ENCODE measurements at places on chromosomes 3 and 15. TPM values are rescaled to one million over a fixed set of nuclear protein-coding genes. Genes with fewer than 3 reads are reported as not detected.
A peak's percentile ranks its signal among the peaks of the same experiment; 100 is the strongest.

DNA sequence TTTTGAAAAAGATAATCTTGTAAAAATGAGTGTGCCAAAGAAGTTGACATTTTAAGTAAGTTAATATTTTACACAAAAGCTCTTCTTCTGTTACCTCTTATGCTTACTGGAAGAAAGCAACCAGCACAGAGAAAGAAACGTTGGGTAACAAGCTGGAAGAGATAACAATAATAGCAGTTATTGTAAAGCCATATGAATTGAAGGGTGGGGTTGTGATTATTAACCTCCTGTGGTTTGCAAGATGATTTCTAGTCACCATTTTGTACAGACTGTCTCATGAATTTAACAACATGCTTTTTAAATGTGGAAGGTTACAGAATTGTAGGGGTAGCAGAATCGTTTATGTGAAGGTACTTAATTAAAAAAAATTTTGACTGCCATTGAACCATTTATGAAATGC, 9.2 kb downstream of the RAP2B start:
- no peak for DNase-seq

- no peak for DNase-seq
Observed at GRCh38 chr15:86837294-86838061, 757.8 kb downstream of the AGBL1 start.

- no peak for DNase-seq
Observed at GRCh38 chr15:69703532-69704187, 251.0 kb downstream of the RPLP1 start.

- DNase-seq: no peak
Observed at GRCh38 chr3:3443482-3443881, 264.0 kb upstream of the CRBN start.

- no peak for DNase-seq
Observed at GRCh38 chr3:55716611-55717225, 229.6 kb upstream of the WNT5A start.

GRCh38 chr3:122964811-122965210, 62.8 kb downstream of the SEMA5B start:
- DNase-seq: no peak

The MEIS2 gene
- total RNA-seq: 21.5 TPM

DNA sequence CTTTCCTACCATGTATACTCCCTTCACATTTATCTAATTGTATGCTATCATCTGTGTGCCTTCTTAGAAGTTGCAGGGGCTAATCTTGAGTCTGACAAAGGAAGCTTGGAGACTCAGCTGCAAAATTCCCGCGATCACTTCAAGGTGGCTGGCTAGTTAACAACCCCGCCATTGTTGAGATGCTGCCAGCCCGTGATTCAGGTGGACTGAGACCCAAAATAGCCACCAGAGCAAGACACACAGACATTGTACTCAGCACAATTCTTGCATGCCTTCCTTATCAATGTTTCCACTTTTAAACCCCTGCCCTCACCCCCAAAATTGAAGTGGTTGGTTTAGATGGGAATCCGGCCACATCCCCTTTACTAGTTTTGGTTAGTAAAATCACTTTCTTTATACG, 225.8 kb upstream of the ZNF717 start:
- no peak for DNase-seq

DNA sequence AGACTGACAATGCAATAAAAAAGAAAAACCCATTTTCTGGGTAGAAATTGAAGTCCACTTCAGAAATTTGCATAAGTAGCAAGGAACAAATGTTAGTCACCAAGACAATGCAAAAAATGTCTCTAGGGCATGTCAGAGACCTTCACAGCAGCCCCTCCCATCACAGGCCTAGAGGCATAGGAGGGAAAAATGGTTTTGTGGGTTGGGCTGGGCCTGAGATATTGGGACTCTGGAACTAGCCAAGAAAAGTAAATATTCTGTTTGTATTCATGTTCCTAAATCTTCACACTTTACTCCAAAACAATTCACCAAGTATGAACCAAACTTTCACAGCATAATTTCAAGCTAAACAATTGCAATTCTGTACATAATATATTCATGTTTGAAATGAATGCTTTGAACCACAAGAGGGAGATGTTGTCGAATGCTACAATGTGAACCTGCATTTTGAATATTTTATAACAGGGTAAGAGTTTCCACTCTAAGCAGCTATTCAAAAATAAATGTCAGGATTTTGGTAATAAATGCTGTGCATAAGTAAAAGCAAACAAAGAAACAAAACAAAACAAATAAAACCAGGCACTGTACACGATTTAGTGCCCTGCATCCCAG, 429.2 kb downstream of the OTOL1 start:
- DNase-seq: no peak

GRCh38 chr3:136294176-136294575, 44.0 kb downstream of the PCCB start:
- no peak for DNase-seq

DNA sequence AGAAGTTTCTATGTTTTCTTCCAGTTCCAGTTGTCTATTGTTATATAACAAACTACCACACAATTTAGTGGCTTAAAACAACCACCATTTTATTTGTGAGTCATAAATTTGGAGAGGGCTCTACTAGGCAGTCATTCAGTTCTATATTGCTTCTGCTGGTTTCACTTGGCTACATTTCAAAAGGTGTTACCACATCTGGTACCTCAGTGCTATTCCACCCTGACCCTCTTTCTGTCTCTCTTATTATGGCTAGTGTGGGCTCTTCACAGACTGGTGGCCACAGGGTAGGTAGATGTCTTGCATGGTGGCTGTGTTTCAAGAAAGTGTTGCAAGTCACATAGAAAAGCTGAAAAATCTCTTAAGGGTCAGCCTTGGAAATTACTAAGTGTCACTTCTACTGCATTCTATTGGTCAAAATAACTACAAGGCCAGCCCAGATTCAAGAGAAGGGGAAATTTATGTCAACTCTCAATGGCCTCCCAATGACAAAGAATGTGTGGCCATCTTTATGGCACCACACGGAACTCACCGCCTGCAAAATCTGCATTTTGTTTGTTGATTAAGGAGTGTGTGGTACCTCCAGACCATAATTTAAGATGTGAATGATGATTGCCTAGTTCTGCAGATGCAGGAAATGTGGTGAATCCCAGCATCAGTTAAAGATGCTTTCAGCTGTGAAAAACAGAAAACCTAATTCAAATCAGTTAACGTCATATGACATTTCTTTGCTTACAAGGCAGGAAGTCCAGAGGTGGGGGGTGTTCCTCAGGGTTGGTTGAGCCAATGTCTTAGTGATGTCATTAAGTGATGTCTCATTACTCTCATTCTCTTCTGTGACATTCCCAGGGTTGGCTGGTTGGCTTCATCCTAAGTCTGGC, 105.8 kb upstream of the RASGRP1 start:
- no peak for DNase-seq

GRCh38 chr3:129120254-129121004, 1.2 kb downstream of the RAB43 start:
- DNase-seq: peak; percentile 94

DNA sequence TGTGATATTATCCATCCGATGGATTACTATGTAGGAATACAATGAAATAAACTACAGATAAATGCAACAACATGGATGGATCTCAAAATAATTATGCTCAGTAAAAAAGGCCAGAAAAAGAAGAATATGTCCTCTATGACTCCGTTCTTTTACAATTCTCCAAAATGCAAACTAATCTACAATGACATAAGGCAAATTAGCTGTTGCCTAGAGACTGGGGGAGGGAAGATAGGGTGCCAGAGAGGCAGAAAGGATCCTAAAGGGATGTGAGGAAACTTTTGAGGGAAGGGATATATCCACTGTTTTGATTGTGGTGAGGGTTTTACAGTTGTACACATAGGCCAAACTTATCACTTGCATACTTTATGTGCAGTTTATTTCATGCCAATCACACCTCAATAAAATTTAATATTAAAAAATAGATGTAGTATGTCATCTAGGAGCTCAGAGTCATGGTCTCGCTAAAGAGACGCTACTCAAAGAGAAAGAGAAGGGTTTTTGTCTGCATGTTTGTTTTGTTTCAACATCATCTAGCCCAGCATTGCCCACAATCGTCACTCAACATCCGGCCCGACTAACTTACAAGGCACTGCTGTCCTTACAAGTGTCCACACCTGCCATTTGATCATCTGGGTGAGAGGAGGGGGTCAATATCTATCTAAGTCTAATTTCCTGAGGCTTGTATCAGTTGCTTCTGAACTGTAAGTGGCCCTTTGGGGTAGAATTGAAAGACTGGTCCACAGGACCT, 29.5 kb downstream of the HES1 start:
- DNase-seq: no peak

- no peak for DNase-seq
Observed at GRCh38 chr15:80588801-80589200, 106.3 kb upstream of the ABHD17C start.

DNA sequence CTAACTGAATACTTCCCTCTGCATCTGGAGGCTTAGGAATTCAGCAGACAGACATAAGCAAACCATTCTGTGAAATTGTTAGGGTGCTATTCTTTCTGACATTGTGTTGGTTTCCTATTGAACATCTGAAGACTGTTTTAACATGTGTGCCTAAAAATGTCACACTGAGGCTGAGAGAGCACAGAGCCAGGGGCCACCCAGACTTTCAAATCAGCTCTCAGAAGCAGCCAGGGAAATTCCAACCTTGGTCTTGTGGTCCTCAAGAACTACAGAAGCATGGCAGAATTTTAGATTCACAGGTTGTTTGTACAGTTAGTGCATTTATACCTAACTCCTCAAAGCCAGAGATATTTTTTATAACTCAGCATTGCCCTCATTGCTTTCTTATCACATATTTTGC, 929.2 kb upstream of the CFAP20DC start:
- DNase-seq: no peak

DNA sequence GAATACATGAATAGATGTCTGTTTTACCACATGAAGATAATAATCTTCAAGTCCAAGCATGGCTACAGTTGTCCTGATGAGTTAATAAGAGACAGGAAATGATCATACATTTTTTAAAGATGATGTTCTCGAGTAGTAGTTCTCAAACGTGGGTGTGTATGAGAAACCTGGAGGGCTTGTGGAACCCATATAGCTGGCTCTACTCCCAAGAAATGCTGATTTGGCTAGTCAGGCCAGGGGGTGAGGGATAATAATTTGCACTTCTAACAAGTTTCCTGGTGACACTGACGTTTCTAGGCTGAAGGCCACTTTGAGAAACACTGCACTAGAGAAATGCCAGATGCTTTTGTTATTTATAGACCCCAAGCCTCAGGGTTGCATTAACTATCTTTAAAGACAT, 37.0 kb downstream of the ROPN1B start:
- no peak for DNase-seq

The ADGRG7 gene
- not detected for total RNA-seq

The CLDN1 gene
- total RNA-seq: 0.10 TPM

- no peak for DNase-seq
Observed at GRCh38 chr3:147422196-147422595, 13.0 kb downstream of the ZIC1 start.

GRCh38 chr15:74752531-74752930, 3.9 kb downstream of the CYP1A2 start:
- DNase-seq: no peak

DNA sequence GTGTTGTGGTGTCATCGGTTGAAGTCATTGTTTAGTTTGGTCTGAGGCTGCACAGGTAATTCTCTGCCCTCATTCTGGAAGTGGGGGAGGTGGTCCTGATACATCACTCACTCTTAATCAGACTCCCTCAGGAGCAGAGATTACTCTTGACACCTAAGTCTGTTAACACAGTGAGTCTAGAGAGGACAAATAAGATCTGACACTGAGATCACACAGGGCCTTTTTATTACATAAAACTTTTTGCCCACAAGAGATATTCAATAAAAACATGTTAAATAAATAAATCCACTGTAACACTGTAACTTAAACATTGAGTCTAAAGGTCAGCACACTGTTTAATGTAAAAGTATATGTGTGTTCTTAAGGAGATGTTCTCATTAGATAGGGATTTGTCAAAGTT, 57.1 kb upstream of the MBNL1 start:
- DNase-seq: no peak

The ZNF385D gene
- 18.5 TPM for total RNA-seq

DNA sequence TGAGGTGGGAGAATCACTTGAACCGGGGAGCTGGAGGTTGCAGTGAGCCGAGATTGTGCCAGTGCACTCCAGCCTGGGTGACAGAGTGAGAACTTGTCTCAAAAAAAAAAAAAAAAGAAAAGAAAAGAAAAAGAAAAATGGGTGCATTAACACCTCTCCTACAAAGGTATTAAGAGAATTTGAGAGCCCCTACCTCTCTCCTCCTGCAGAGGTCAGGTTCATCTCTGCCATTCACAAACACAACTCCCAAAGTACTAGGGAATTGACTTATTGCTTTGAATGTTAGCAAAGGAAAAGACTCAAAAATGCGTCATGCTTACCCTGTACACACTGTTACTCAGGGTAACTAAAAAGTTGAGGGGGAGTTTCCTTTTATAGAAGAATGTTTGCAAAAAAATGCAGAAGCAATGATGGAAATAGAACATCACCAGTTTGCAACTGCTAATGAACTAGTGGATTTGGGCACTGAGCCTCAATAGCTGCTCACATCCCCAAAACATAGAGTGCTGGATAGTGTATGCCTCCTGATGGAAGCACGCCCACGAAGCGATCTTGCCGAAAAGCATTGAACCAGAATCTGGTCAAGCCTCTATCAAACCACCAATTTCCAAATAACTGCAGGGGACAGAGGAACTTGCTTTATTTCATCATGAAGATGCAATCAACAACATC, 15.5 kb upstream of the LYZL4 start:
- DNase-seq: no peak

DNA sequence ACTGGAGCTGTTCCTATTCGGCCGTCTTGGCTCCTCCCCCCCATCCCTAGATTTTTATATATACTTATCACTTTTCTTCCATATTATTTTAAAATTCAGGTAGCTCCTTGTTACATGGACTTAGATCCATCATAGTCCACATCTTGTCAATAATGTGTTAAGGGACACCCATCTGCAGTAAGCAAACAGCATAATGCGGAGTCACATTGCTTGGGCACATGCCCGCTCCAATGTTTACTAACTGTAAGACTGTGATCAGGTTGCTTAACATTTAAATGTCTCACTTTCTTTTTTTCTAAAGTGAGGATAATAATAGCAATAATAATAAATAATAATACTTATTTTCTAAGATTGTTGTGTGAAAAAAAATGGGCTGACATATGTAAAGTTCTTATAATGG, 303.2 kb upstream of the SOX14 start:
- no peak for DNase-seq

The HTR3E gene
- total RNA-seq: not detected

- no peak for DNase-seq
Observed at GRCh38 chr3:172082269-172082668, 42.9 kb downstream of the FNDC3B start.

The GP9 gene
- total RNA-seq: not detected

The SYNPR gene
- total RNA-seq: not detected

DNA sequence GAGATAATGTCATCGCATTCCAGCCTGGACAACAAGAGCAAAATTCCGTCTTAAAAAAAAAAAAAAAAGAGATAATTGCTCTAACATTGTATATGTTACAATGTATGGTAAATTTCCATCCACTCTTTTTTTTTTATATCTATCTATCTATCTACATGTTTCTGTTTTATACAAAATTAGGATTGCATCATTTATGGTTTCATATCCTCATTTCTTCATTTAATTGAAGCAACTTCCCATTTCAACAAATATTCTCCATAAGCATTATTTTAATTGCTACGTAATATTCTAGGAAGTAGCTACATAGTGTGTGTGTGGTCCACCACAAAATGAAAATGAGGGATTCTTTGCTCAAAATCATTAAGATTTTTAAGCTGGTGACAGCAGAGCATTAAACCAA, 18.4 kb downstream of the RBP1 start:
- DNase-seq: no peak

- DNase-seq: peak; percentile 93
Observed at GRCh38 chr3:188153437-188154013, 432 bp upstream of the LPP start.

- no peak for DNase-seq
Observed at GRCh38 chr3:184148076-184148475, 7.1 kb upstream of the DVL3 start.
